IMR-90 (cell line): ENCODE measurements at places on chromosomes 6 and 20.

- no peak overlapping the region for H3K4me3 ChIP-seq
- H3K27ac ChIP-seq, result no peak overlapping the region
- H3K36me3 ChIP-seq, result no peaks in the 10 kb centered on the region
- H3K27me3 ChIP-seq, result no peaks in the 10 kb centered on the region
These were observed 46.8 kb upstream of the SH3BGRL2 start for GRCh38 chr6:79584332-79584731.

GRCh38 chr6:104617591-104617990 lies 242.1 kb downstream of the HACE1 start:
- H3K27me3 ChIP-seq, result no peaks in the 10 kb centered on the region
- H3K4me3 ChIP-seq, result no peak overlapping the region
- no peak for DNase-seq
- no peak overlapping the region for H3K27ac ChIP-seq
- H3K4me1 ChIP-seq, result no peaks in the 10 kb centered on the region
- no peaks in the 10 kb centered on the region for H3K36me3 ChIP-seq

GRCh38 chr6:84442208-84442607 lies 214.8 kb upstream of the CEP162 start:
- H3K4me3 ChIP-seq, result no peak overlapping the region
- no peak for DNase-seq
- no peak overlapping the region for H3K27ac ChIP-seq
- no peaks in the 10 kb centered on the region for H3K36me3 ChIP-seq
- H3K4me1 ChIP-seq, result no peaks in the 10 kb centered on the region

DNA sequence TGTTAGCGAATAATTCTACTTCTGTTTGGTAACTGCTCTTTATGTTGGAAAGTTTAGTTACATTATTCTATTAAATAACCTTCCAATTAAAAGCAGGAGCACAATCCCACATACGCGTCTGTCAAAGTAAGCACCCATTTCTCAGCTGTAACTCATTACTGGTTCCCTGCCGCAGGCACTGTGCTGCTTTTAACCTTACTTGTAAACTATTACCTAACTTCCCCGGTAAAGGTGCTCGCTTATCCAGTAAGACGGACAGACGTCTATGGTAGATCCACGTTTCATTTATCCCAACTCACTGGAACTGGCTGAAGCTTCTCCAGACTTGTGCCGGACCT lies 529 bp upstream of the ENPP4 start:
- H3K4me1 ChIP-seq, result no peaks in the 10 kb centered on the region
- peaks cover 5% of the 10 kb centered on the region for H3K27me3 ChIP-seq
- no peak overlapping the region for H3K27ac ChIP-seq
- no peak overlapping the region for H3K4me3 ChIP-seq
- no peaks in the 10 kb centered on the region for H3K36me3 ChIP-seq
- no peak for DNase-seq

DNA sequence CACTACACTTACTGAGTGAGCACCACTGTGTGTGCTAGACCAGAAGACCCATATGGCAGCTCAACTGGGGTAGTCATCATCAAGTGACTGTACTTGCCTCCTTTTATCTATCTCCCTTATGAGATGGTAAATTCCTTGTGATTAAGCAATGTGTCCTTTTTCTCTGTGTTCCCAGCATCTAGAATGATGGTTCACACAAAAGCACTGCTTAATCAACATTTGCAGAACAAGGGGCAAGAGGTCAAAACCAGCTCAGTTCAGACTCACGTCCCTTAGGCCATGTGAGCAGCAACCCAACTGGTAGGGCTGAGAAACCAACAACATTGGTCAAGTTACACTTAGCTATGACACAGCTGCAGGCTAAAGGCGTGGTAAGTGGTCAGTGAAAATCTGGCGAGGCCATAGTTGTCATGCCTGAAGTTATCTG lies 10.0 kb downstream of the TRAM2 start:
- peaks cover 43% of the 10 kb centered on the region for H3K4me1 ChIP-seq
- peak overlapping the region; percentile 86; the same call in 1 of the 2 replicates for H3K27ac ChIP-seq
- no peak overlapping the region for H3K4me3 ChIP-seq

DNA sequence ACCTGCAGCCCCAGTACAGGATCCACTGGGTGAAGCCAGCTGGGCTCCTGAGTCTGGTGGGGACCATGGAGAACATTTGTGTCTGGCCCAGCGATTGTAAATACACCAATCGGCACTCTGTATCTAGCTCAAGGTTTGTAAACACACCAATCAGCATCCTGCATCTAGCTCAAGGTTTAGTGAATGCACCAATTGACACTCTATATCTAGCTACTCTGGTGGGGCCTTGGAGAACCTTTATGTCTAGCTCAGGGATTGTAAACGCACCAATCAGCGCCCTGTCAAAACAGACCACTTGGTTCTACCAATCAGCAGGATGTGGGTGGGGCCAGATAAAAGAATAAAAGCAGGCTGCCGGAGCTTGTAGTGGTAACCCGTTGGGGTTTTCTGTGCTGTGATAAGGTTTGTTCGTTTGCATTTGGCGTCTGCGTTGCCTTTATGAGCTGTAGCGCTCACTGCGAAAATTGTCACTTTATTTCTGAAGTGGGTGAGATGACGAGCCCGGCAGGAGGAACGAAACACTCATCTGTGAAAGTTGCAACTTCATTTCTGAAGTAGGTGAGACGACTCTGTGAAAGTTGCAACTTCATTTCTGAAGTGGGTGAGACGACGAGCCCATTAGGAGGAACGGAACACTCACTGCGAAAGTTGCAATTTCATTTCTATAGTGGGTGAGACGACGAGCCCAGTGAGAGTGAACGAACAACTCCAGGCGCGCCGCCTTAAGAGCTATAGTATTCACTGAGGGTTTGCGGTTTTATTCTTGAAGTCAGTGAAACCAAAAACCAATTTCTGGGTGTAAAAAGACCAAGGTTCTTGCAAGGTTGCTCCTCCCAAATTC lies 31.1 kb downstream of the SERPINB6 start:
- no peak overlapping the region for H3K4me3 ChIP-seq
- no peaks in the 10 kb centered on the region for H3K4me1 ChIP-seq
- H3K27me3 ChIP-seq, result no peaks in the 10 kb centered on the region
- no peak overlapping the region for H3K27ac ChIP-seq
- DNase-seq, result no peak

DNA sequence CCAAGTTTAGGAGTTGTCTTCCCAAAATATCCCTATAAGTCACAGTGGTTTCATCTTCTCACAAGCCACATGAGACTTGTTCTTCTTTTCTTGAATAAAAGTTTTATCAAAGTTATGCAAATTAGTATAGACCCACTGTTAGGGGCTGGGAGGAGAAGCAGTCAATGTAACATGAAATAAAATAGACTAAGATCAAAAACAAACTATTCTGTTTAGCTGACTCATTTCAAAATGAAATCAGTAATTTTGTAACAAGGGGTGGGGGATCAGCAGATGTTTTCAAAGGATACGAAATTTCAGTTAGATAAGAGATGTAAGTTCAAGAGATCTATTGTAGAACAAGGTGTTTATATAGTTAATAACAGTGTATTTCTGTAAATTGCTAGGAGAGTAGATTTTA lies 339.6 kb upstream of the PRDM1 start:
- no peaks in the 10 kb centered on the region for H3K36me3 ChIP-seq
- H3K4me1 ChIP-seq, result peaks cover 10% of the 10 kb centered on the region
- no peak for DNase-seq
- no peaks in the 10 kb centered on the region for H3K27me3 ChIP-seq

GRCh38 chr20:5160882-5161281 lies 34.1 kb downstream of the CDS2 start:
- H3K4me1 ChIP-seq, result peaks cover 9% of the 10 kb centered on the region
- no peaks in the 10 kb centered on the region for H3K36me3 ChIP-seq
- no peak overlapping the region for H3K27ac ChIP-seq

DNA sequence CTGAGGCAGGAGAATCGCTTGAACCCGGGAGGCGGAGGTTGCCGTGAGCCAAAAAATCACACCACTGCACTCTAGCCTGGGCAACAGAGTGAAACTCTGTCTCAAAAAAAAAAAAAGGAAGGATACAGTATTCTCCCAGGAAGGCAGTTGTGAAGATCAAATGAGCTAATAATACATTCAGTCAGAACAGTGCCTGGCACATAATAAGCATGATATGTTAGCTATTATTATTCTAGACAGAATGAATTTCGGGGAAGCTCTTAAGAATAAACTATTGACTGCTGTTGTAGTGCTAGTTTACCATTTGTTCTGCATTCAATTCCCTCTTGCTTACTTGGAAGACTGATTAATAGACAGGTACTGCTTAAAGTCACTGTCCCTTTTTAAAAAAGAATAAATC lies 40.6 kb downstream of the NDUFAF5 start:
- peaks cover 4% of the 10 kb centered on the region for H3K27me3 ChIP-seq
- no peak overlapping the region for H3K27ac ChIP-seq
- H3K4me1 ChIP-seq, result no peaks in the 10 kb centered on the region
- no peak for DNase-seq
- H3K36me3 ChIP-seq, result peaks cover 1% of the 10 kb centered on the region; the same call in 1 of the 2 replicates
- no peak overlapping the region for H3K4me3 ChIP-seq

- H3K4me1 ChIP-seq, result peaks cover 17% of the 10 kb centered on the region
- no peaks in the 10 kb centered on the region for H3K27me3 ChIP-seq
- no peak overlapping the region for H3K4me3 ChIP-seq
These were observed 254.5 kb downstream of the TMEM242 start for GRCh38 chr6:157068691-157069324.

- no peak overlapping the region for H3K4me3 ChIP-seq
- no peaks in the 10 kb centered on the region for H3K27me3 ChIP-seq
- H3K27ac ChIP-seq, result no peak overlapping the region
- H3K36me3 ChIP-seq, result peaks cover 3% of the 10 kb centered on the region
- H3K4me1 ChIP-seq, result no peaks in the 10 kb centered on the region; the same call in 1 of the 2 replicates
These were observed 59.6 kb upstream of the SPDEF start for GRCh38 chr6:34615574-34616226.

GRCh38 chr6:135707426-135707825 lies 144.1 kb upstream of the PDE7B start:
- no peaks in the 10 kb centered on the region for H3K27me3 ChIP-seq
- no peak for DNase-seq
- no peaks in the 10 kb centered on the region for H3K36me3 ChIP-seq
- H3K4me1 ChIP-seq, result no peaks in the 10 kb centered on the region
- H3K27ac ChIP-seq, result no peak overlapping the region
- H3K4me3 ChIP-seq, result no peak overlapping the region

GRCh38 chr6:41704656-41705310 lies 30.6 kb downstream of the TFEB start:
- no peak overlapping the region for H3K27ac ChIP-seq
- H3K27me3 ChIP-seq, result no peaks in the 10 kb centered on the region
- no peak for DNase-seq

- H3K4me1 ChIP-seq, result peaks cover 19% of the 10 kb centered on the region
- no peak for DNase-seq
- H3K27ac ChIP-seq, result no peak overlapping the region
- no peak overlapping the region for H3K4me3 ChIP-seq
These were observed 201.8 kb downstream of the JARID2 start for GRCh38 chr6:15447546-15448267.
